ENCODE measurements at places on chromosomes 11 and 22. TPM values are rescaled to one million over a fixed set of nuclear protein-coding genes. Genes with fewer than 3 reads are reported as not detected.

Gene CD3E
- not detected for total RNA-seq

Gene OR52E5
- not detected for total RNA-seq

DNA sequence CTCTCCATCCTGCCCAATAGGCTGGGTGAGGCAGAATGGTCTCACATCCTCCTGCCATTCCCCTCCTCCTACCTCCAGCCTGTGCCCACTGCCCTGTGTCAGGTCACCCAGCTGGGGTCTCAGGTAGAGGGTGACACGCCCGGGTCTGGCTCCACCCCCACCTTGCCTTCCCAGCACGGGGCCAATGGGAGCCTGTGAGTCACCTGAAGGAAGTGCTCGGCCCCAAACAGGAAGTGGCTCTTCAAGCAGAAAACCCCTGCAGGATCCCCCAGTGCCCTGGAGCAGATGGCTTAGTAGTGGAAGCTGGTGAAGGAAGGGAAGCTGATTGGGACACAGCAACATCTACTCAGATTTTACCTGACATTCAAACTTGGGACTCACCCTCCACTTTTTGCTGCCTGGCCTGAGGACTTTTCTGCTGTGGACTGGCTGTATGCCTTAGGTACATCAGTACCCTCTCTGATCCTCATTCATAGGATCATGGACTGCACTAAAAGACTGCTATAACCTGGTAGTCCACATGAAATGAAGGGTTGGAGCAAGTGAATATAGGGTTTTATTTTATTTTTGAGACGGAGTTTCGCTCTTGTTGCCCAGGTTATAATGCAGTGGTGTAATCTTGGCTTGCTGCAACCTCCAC, 33.4 kb downstream of the GDPD5 start:
- peak; percentile 45 for DNase-seq

DNA sequence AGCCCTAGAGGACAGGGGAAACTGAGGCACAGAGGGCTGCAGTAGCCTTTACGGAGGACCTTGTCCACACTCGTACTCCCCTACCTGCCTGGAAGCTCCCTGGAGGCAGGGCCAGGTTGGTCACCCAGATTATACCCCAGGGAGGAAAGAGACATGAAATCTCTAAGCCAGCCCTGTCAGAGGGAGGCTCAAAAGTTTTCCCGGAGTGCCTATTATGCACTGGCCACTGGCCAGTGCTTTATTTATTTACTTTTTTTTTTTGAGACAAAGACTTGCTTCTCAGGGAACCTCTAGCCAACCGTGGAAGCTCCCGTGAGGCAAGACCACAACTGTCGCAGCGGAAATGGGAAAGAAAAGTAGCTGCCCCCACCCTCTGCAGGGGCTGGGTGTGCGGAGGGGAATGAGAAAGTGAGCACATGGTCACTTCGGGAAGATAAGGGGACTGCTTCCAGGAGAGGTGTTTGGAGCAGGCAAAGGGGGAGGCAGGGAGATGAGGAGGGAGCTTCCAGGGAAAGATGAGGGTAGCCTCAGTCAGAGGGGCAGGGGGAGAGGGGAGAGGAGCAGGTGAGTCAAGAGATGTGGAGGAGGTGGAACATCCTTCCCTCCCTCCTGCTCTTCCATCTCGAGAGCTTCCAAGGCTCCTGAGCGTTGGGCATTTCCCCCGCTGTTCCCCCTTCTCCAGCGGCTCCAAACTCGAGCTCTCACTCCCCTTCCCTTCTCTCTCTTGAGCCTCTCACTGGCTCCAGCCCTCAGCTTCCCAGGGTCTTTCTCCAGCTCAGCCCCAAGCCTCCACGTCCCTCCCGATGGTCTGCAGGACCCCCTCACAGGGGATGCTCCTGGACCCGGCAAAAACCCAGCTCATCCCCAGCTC, 4.3 kb downstream of the IL2RB start:
- peak; percentile 62 for DNase-seq

Gene TCF20
- total RNA-seq = 17.8 TPM

DNA sequence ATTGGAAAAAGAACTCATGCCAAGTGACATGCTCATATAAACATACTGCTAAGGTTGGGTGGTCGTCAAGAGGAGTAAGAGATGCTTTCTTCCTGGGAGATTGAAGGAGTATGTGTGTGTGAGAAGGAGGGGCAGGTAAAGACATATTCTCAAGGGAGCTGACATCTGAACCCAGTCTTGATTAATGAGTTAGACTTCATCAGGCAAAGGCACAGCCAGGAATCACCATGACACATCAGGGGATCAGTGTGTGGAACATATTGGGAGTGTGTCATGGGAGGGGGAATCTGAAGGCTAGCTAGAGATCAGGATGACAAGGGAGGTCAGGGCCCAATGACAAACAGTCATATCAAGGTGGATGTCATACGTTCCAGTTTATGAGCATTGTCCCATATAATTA, 14.9 kb downstream of the CNTF start:
- DNase-seq = no peak

GRCh38 chr11:102809971-102810370, 12.0 kb upstream of the MMP1 start:
- no peak for DNase-seq

Gene XBP1
- total RNA-seq = 124 TPM

GRCh38 chr11:120182790-120183491, 27.9 kb upstream of the OAF start:
- DNase-seq = peak; percentile 31

DNA sequence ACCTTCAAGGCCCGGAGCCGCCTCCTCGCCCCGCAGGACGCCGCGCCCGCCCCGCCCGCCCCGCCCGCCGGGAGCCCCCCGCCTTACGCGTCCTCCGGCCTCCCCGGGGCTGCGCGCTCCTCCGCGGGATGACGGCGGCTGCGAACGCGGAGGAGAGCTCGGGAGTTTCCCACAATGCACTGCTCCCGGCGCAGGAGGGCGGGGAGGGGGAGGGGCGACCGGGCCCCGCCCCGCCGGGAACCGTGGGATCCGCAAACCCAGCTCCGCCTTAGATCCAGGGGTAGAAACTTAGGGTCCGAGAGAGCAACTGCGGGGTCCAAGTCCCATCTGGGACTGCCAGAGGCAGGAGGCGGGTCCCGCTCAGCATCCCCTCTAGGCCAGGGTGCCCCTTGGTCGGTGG, at the start of gene CEND1:
Gene CEND1 (minus strand): TSS at position 148 of the 400 bp plus-strand sequence. CDS start 1,514 bp downstream, outside the sequence.
- no peak for DNase-seq

Gene CCDC157
- total RNA-seq = 1.4 TPM

- no peak for DNase-seq
Observed at GRCh38 chr22:45521178-45521577, 18.5 kb downstream of the FBLN1 start.

DNA sequence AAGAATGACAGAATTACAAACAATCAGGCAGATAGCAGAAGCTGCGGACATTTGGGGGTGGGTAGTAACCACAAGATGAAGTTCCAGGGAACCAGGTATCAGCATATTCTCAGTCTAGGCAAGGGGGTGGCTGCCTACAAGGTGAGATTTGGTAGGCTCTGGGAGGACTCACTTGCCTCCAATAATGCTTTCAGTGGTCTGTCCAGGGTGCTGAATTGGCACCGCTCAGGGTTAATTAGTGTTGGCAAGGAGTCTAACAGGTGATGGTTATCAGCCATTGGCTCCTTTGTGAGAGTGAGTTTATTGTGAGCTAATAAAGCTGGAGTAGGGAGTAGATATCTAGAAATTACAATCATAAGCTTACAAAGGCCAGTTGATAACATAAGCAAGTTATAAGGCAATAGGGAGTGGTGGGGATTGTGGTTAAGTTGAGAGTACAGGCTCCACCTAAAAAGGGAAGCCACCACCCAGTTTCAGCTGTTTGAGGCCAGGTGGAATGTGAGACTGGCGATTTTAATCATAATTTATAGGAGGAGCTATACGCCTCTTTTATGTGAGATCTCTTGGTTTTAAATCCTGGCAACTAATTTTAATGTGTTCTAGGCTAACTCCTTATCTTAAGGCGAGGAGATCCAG, 320.5 kb downstream of the MIAT start:
- no peak for DNase-seq

Measured in H4 (cell line).